ENCODE measurements at places on chromosomes 12 and 14.
A peak's percentile ranks its signal among the peaks of the same experiment; 100 is the strongest.

- no peak for DNase-seq
Observed at GRCh38 chr12:83074358-83074894, 387.7 kb downstream of the TMTC2 start.

DNA sequence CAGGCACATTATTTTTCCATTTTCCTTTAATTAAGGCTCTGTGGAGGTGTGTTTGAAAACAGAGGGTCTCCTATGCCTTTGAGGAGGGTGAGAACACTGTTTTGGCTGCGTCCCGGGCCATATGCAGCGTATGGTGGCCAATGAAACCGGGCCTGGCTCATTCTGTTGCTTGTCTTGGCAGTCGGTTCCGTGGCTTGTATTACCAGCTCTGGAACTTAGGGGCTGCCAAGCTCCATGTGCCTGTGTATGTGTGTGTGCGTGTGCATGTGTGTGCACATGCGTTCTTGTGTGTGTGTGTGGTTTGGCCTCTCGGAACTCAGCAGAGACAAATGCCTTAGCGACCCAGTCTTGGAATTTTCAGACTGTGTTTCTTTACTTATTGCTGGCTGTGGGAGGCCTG is 2.7 kb downstream of the JDP2 start:
- no peak for DNase-seq

DNA sequence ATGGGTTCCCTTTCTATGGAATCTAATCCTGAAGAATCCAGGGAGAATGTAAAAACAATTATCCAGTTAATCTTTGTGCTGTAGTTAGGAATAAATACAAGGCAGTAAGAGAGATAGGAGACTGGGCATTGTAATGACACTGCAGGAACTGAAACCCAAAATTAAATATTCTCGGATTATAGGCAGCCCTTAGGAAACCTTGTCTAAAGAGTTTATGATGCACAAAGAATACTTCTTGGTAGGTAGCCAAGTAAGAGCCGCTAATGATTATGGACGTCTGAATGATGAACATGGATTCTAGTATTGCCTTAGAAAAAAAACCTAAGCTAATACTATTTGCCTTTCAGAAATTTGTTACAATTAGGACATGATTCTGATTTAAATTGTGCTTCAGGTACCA is 165.4 kb upstream of the LRIG3 start:
- DNase-seq, result no peak

DNA sequence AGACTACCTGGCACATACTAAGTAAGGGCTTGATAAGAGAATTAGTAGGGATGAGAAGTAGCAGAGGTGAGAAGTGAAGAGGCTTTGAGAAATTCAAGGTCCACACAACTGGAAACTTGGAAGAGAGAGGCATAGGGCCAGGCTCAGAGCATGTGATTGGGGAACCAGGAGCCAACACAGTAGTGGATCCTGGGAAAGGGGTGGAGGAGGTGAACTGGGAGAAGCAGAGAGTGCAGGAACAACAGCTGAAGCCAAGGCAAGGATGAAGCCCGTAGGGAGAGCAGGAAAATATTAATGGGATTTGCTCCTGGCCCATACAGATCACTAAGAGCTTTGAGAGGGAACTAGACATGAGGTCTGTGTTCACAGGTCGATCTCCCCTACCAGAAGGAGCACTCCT is 1.4 kb upstream of the ITGB7 start:
- no peak for DNase-seq

DNA sequence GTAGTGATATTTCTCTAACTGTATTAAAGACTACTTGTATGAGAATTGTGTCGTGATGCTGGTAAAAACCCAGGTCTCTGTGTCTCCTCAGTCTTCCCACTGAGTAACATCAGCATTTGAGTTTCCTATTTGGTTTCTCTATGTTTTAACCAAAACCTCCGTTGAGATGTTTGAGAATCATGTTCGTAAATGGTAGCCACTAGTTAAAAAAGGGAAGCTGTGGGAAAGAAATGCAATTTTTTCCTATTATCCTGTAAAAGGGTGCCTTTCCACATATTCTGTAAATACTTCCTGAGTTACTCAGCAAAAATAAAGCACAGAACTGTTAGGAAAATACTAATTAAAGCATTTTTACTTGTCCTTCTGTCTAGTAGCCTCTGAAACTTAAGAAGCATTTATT is 7.0 kb downstream of the CLEC1B start:
- no peak for DNase-seq

DNA sequence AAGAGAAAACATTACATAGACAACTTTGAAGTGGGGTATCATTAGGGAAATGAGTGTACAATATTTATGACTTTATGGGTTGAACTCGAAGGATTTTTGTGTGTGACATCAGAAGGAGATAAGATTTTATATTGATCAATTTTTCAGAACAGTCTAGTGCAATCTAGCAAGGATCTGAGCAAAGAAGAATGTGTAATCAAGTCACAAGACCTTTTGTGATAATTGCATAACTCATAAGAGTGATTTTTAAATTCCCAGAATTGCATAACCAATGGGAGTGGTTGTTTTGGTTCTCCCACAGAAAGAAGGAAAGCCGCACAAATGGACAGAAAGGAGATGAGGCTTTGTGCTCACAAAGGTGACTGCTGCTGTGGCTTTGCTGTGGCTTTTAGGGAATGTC is 441.8 kb upstream of the FLRT2 start:
- DNase-seq, result no peak

GRCh38 chr14:26400373-26400772 is 197.5 kb downstream of the NOVA1 start:
- no peak for DNase-seq

GRCh38 chr14:65536781-65537423 is 124.4 kb downstream of the FUT8 start:
- no peak for DNase-seq

DNA sequence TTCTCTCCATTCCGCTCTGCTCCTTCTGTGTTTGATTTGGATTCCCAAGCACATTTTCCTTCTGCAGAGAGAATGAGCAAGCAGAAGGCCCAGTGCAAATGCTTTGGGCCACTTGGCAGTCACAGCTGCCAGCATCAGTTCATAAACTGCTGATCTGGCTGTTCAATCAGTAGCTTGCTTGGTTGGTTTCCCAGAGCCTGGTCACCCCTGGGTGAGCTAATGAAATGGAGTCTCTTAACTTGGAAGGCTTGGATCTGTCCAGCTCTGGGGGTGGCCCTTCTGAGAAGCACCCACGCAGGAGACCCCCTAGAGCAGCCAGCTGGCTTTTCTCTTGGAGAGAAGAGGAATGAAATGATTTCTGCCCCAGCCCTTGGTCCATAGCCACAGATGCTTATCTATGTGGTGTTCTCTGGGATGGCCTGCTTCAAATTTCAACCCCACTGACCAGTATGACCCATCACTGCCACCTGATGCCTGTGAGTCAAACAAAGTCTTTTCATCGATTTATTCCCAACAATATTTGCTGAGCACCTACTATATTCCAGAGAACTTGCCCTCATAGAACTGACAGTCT is 30.3 kb downstream of the FAIM2 start:
- DNase-seq, result no peak

GRCh38 chr14:31596342-31597095 is 35.3 kb downstream of the NUBPL start:
- DNase-seq, result no peak

DNA sequence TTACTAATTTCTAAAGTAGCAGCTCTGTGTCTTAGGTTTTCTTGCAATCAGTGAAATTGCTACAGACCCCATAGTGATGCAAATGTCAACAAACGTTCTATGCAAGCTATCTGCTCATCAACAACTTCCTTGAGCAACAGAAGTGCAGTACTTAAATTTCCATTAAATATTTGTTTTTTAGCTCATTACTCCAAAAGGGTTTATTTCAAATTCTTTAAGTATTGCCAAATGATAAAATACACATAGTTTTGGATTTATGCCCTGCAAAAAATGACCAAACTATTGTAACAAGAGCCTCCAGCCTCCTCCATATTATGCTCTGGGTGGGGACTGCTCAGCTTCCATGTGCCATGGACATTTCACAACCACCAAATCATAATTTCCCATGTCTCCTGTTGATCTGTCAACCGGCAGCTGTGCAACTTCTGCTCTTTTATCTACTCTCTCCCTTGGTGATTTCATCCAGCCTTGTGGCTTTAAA is 4.4 kb downstream of the BDKRB1 start:
- DNase-seq, result no peak

DNA sequence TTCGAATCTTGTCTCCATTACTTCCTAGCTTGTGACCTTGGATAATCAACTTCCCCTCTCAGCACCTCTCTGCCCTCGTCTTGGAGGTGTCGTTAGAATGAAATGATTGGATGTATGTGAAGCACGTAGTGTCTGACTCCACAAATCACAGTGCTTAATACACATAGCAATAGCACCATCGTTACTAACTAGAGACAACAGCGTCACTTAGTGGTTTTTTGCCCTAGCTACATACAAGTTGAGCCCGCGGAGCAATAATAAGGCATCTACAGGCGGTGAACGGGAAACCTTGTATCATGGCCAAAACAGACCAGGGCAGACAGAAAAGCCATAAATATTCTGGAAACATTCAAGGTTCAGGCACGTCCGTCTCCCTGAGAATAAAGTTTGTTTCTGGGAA is 154.9 kb downstream of the ASCL4 start:
- DNase-seq, result no peak

- peak; percentile 38 for DNase-seq
Observed at GRCh38 chr14:97306133-97306759, 509.1 kb downstream of the VRK1 start.

DNA sequence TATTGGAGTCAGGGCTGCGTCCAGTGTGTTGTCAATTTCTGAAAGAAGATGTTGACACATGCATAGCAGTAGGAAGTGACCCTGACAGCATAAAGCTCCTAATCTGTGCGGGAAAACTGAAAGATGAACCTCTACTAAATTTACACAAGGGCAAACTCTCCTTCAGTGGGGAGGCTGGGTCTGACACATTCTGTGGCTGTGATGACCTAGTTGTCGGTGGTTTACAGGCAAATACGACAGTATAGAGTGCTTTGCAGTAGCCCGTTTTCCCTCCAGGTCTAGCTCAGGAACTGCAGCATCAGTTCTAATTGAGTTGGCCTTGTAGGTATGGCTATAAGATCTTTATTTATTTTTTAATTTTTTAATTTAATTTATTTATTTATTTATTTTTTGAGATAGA is 14.8 kb upstream of the GABARAPL1 start:
- DNase-seq, result no peak

DNA sequence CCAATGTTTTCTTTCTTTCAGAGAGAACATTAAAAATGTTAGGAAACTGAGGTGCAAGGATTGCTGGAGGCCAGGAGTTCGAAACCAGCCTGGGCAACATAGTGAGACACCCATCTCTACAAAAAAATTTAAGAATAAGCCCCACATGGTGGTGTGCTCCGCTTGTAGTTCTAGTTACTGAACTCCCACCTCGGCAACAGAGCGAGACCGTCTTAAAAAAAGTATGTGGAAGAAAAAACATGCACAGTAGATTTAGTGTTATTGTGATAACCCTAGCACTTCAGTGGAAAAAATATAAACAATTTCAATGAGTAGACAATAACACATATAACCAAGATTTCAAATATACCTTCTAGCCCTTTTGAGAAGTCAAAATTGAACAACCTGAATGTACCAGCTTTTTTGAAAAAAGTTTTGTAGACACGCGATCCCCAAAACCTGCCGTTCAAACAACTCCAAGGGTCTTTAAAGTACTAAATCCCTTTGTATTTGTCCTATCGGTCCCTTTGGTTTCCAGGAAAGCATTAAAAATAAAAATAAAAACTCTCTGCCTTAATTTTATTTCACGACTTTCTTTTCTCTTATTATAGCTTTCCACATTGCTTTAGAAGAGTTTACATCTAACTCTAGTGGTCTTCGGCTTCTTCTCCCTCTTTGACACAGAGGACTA is 1.0 kb upstream of the ANO6 start:
- no peak for DNase-seq

GRCh38 chr12:130608831-130609230 is 107.3 kb downstream of the RIMBP2 start:
- no peak for DNase-seq

GRCh38 chr14:73945159-73945670 is 4.7 kb downstream of the FAM161B start:
- DNase-seq, result no peak

GRCh38 chr14:75435473-75435872 is 7.7 kb downstream of the JDP2 start:
- DNase-seq, result no peak

DNA sequence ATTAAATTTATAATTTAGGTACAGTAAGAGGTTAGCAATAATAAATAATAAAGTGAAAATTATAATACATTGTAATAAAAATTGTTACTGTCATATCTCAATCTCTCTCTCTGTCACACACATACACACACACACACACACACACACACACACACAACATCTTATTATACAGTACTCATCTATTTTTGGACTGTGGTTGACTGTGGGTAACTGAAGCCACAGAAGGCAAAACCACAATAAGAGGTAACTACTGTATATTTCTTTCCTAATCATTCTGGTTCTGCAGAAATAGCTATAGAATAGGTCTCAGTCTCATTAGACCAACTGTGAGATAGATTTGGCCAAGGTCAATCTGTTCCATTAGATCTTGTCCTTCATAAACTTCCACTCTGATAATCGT is 33.1 kb upstream of the PTPRO start:
- no peak for DNase-seq

- DNase-seq, result no peak
Observed at GRCh38 chr12:26810330-26810729, 22.7 kb downstream of the ITPR2 start.

DNA sequence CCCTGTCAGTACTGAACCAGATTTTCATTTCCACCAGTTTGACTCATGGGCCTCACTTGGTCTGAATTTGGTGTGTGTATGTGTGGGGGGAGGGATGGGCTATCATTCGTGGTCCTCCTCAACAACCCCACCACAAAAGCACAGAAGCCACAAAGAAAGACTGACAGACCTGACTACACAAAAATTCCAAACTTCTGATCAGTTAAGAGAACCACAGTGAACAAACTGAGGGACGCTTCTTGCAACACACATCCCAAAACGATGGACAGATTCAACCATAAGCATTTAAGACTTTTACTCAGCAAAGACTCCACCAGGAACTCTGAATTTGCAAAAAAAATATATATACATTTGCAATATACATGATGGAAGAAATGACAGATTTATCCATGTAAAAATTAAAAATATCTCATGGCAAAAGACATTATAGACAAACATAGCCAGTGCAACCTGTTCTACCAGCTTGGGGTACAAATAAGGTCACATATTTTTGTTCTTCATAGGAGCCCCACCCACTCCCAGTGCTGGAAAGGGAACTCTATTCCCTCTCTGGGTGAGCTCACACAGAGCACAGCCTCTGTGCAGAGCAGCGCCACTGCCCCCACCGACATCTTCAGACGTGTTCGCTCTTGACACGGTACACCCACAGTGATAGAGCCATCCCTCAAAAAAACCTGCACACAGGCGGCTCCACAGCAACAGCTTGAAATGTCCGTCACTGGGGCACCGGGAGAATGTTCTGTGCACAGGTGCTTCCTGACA is 49.7 kb downstream of the JAG2 start:
- no peak for DNase-seq

- DNase-seq, result no peak
Observed at GRCh38 chr12:43797561-43798217, 8.4 kb downstream of the TWF1 start.

DNA sequence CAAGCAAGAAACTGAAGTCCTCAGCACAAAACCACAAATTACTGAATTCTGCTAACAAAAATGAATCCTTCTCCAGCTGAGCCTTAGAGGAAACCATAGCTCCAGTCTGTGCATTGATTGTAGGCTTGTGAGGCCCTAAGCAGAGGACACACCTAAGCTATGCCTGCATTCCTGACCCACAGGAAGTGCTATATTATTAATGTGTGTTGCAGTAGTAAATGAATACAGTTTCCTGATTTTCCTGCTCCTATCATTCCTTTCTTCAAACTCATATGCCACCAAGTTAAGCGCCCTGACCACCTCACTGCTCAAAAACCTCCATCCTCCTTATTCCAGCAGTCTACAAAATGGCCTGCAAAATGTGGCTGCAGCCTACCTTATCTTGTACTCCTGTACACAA is 151.9 kb upstream of the ABCD2 start:
- DNase-seq, result no peak

Data from activated T-cell treated with anti-CD3 and anti-CD28 coated beads, Interleukin-2, amount 50 U/mL, for 72 hours (primary cell).